Vagina (tissue), 2 donors: ENCODE measurements at places on chromosomes 4 and X. TPM values are rescaled to one million over a fixed set of nuclear protein-coding genes. Genes with fewer than 3 reads are reported as not detected.

DNA sequence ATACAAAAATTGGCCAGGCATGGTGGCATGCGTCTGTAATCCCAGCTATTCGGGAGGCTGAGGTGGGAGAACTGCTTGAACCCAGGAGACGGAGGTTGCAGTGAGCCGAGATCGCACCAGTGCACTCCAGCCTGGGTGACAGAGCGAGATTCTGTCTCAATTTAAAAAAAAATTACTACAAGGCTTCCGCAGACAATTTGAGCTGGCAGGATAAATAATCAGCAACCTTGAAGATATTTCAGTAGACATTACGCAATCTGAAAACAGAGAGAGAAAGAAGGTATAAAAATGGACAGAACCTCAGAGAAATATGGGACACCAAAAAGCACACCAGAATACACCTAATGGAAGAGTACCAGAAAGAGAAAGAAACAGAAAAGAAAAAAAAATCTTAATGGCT, 25.3 kb downstream of the HS6ST2 start:
- no peak overlapping the region for H3K4me3 ChIP-seq
- DNase-seq = no peak

DNA sequence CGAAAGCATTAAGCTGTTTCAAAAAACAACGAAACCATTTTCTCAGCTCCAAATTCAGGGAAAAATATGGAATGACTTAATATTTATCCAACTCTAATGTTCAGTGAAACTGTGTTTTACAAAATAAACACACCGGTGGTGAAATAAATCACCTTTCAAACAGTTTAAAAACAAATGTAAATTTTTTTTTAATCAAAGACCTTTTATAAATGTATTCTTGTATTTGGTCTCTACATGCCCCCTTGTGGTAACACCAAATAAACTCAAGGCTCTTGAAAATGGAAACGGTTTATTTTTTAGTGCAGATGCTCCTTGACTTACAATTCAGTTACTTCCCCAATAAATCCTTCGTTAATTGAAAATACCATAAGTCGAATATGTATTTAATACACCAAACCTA, 45.8 kb upstream of the ITM2A start:
- no peaks in the 10 kb centered on the region for H3K27me3 ChIP-seq
- H3K36me3 ChIP-seq = no peaks in the 10 kb centered on the region
- no peak for DNase-seq
- H3K27ac ChIP-seq = no peak overlapping the region
- H3K4me3 ChIP-seq = no peak overlapping the region

BRS3 gene
- total RNA-seq = not detected

DNA sequence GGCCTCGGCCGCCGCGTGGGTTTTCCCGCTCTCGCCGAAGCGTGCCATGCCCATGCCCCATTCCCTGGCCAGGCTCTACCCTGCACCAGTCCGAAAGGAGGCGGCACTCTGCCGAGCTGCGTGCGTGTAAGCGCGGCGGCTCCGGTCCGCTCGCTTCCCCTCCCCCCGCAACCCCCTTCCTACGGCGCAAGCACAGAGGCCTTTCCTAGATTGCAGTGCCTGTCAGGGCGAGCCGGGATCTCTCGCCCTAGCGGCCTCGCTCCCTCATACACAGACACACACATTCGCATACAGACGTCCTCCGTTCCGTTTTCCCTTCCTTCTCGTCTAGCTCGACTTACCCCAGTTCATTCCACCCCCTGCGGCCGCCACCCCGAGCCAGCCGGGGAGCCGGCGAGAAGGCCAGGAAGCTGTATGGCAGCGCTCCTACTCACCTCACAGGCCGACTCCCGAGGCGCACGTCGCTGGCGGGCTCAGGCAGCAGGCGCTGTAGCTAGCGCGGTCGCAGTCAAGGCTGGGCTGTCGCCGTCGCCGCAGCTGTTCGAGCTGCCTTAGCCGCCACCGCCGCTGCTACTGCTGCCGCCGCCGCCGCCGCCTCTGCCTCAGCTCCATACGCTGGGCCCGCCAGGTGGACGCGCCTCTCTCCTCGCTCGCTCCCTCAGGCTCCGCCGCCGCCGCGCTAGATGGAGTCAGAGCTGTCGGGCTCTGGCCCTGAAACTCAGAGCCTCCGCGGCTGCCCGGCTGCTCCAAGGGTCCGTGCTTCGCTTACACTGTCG, 615 bp downstream of the NEXMIF start:
- H3K27ac ChIP-seq = peak overlapping the region; percentile 18
- H3K4me1 ChIP-seq = no peaks in the 10 kb centered on the region
- no peaks in the 10 kb centered on the region for H3K36me3 ChIP-seq
- H3K27me3 ChIP-seq = no peaks in the 10 kb centered on the region
- DNase-seq = no peak
- peak overlapping the region; percentile 43 for H3K4me3 ChIP-seq

DNA sequence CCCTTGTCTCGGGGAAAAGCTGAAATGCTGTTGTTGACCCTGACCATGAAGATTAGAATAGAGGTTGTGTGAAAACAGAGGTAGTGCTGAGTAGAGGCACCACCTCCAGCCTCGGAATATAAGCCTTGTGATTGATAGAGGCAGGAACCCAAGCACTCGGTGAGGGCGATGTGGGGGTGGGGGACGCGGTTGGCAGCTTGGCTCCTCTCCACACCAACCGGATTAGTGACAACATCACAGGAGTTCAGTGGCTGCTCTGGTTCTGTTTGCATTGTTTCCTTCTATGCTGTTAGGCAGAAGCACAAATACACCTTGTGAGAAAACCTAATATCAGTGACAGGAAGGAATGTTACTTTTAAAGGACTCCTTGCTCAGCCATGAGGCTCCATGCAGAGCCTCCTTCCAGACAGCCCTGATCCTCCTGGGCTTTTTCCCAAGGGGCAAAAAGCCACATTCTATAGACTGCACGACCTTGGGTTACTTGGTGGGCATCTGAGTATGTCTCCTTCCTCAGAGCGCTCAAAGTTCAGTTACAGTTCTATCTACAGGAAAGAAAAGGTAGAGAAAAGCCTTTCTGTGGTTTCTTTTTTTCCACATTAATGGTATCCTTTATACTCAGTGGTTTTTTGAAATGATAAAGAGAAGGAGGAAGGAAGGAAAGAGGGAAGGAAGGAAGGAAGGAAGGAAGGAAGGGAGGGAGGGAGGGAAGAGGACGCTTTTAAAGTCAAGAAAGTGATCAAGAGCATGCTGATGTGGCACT, 150.4 kb upstream of the NOCT start:
- H3K4me3 ChIP-seq = no peak overlapping the region
- DNase-seq = no peak
- no peak overlapping the region for H3K27ac ChIP-seq

IL21 gene
- total RNA-seq = not detected
